Stromal cell of bone marrow (primary cell): ENCODE measurements at places on chromosomes 1 and 21.
A peak's percentile ranks its signal among the peaks of the same experiment; 100 is the strongest.

DNA sequence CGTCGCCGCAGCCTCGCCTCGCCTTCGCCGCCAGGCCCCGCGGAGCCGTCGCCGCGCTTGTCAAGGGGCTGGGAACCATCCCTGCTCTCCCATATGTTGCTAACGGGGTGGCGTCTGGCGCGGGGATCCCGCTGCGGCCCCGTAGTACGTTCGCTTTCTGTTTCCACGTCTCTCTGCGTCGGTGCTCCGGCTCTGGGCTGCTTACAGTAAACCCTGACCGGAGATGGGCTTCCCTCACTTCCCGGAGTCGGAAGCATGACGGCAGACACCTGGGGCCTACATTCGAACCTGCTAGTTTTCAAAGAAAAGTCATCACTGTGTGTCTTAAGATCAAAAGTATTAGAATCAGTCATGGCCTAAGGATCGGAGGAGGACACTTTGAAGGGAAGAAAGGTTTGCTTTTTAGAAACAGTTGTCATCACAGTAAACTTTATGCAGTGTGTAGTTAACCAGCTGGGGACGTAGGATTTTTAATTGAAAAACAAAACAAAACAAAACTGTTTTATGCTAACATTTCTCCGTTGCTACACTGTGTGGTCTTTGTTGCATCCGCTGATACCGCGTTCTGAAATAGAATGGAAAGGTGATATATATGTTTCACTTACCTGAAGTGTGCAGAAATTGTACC lies 69.0 kb downstream of the SLC35A3 start:
- DNase-seq, result peak; percentile 33

DNA sequence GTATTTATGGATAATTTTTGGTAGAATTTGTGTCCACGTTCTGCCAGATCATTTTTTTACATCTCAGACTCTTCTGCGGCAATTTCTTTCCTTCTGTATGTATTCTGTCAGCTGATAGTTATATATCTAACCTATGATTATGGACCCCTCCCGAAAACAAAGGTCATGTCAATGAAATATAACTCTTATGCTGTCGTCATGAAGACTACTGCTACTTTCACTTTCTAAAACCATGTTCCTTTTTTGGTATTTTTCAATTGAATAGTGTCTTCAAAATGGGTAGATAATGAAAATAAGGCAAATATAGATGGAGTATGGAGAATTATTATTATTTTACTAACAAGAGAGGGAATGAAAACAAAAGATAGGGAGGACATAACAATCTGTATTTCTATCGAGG lies 3.2 kb downstream of the ANGPTL1 start:
- peak; percentile 35 for DNase-seq

GRCh38 chr21:28215214-28215954 lies 777.3 kb downstream of the LTN1 start:
- DNase-seq, result peak; percentile 41

DNA sequence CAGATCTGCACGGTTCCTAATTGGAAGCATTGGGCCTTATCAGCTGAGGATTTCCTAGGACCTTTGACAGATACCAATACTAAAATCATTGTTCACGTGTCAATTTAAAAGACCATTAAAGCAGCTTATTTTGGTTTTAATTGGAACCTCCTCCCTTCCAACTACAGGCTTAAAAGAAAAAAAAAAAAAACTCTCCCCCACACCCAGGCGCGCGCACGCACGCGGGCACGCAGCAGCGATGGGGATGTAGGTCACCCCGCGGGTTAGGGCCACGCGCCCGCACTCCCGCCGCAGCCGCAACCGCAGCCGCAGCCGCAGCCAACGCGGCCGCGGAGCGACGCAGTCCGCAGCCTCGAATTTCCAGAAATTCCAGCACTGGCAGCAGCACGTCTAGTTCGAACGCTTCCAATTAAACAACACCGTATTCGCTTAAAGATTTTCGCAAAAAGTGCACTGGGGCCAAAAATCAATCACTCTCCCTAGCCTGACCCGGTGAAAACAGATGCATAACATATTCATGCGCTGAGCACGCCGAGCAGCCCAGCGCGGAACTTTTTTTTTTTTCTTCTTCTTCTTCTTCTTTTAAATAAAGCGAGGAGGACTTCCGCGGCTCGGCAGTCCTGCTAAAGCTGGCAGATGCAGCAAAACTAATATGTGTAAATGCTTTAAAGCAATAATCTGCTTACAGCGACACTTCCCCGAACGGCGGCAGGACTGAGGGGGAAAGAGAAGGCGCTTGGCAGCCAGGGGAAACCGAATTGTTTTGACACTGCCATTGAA lies 13.3 kb upstream of the BARHL2 start:
- DNase-seq, result no peak

GRCh38 chr1:55695552-55695951 lies 480.4 kb upstream of the USP24 start:
- no peak for DNase-seq

GRCh38 chr1:185292237-185292636 lies 24.8 kb downstream of the IVNS1ABP start:
- DNase-seq, result no peak

GRCh38 chr1:172394141-172394751 lies 26.2 kb upstream of the C1orf105 start:
- DNase-seq, result no peak

- no peak for DNase-seq
Measured at GRCh38 chr1:231186356-231187115, 24.7 kb downstream of the TRIM67 start.

DNA sequence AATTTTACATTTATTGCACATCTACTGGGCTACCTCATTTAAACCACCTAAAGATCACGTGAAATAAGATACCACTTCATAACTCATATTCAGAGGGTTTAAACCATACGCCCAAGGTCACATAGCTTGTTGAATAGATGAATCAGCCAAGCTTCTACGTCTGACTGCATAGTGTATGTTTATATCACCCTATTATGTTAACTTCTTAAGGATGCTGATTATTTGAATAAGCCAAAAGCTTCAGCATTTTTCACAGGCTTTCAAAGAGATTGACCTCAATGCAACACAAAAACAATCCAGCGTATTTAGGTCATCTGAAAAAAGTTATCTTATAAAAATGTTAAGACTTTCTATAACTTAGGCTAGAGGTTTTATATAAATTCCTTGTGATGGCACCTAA lies 373.8 kb downstream of the TGFB2 start:
- DNase-seq, result no peak

GRCh38 chr1:231395076-231395997 lies 26.8 kb downstream of the EGLN1 start:
- DNase-seq, result peak; percentile 92

- DNase-seq, result no peak
Measured at GRCh38 chr1:64318428-64318827, 115.0 kb downstream of the UBE2U start.
